SJCRH30 (cell line): ENCODE measurements at places on chromosomes 7 and 10.
A peak's percentile ranks its signal among the peaks of the same experiment; 100 is the strongest.

- no peak overlapping the region for H3K4me3 ChIP-seq
- H3K36me3 ChIP-seq: no peaks in the 10 kb centered on the region
- peaks cover 16% of the 10 kb centered on the region for H3K27me3 ChIP-seq
- H3K27ac ChIP-seq: no peak overlapping the region
- DNase-seq: no peak
- no peaks in the 10 kb centered on the region for H3K4me1 ChIP-seq
These were observed 44.2 kb downstream of the ADCYAP1R1 start for GRCh38 chr7:31096198-31096876.

DNA sequence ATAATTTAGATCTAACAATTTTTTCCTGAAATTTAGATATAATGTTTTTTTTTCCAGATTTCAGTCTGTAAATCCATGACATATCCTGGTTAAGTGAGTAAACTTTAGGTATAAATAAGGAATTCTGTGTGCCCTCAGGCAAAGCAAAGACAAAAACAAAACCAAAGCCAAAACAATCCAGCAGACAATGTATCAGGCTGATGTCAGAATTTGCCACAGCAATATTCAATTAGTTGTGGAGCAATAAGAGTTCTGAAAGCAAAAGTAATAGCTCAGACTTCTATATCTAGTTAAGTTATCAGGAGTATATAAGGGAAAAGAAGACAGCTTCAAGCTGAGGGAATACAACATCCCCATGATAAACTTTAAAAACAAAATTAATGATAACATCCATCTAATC lies 82.0 kb downstream of the MKX start:
- H3K4me3 ChIP-seq: no peak overlapping the region
- no peak for DNase-seq
- no peaks in the 10 kb centered on the region for H3K36me3 ChIP-seq
- H3K27ac ChIP-seq: no peak overlapping the region
- H3K27me3 ChIP-seq: no peaks in the 10 kb centered on the region

- H3K27me3 ChIP-seq: no peaks in the 10 kb centered on the region
- DNase-seq: no peak
- no peaks in the 10 kb centered on the region for H3K36me3 ChIP-seq
These were observed 185.1 kb upstream of the KLF6 start for GRCh38 chr10:3969876-3970666.

DNA sequence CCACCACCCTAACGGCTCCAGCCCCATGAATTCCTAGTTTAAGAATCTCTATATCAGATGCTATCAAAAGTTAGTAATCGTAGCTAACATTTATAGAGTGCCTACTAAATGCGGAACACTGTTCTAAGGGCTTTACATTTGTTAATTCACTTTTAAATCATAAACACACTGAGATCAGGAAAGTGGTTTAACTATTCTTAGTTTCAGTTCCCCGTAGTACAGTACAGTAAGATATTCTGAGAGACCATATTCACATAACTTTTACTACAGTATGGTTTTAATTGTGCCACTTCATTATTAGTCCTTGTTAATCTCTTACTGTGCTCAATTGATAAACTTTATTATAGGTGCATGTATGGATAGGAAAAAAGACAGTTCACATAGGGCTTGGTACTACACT lies 22.5 kb downstream of the SYPL1 start:
- no peak overlapping the region for H3K27ac ChIP-seq
- DNase-seq: no peak
- no peak overlapping the region for H3K4me3 ChIP-seq
- H3K4me1 ChIP-seq: no peaks in the 10 kb centered on the region

- no peak overlapping the region for H3K27ac ChIP-seq
- no peaks in the 10 kb centered on the region for H3K27me3 ChIP-seq
- H3K36me3 ChIP-seq: no peaks in the 10 kb centered on the region
- DNase-seq: no peak
- peaks cover 9% of the 10 kb centered on the region for H3K4me1 ChIP-seq
These were observed 35.0 kb upstream of the MET start for GRCh38 chr7:116636997-116637396.

DNA sequence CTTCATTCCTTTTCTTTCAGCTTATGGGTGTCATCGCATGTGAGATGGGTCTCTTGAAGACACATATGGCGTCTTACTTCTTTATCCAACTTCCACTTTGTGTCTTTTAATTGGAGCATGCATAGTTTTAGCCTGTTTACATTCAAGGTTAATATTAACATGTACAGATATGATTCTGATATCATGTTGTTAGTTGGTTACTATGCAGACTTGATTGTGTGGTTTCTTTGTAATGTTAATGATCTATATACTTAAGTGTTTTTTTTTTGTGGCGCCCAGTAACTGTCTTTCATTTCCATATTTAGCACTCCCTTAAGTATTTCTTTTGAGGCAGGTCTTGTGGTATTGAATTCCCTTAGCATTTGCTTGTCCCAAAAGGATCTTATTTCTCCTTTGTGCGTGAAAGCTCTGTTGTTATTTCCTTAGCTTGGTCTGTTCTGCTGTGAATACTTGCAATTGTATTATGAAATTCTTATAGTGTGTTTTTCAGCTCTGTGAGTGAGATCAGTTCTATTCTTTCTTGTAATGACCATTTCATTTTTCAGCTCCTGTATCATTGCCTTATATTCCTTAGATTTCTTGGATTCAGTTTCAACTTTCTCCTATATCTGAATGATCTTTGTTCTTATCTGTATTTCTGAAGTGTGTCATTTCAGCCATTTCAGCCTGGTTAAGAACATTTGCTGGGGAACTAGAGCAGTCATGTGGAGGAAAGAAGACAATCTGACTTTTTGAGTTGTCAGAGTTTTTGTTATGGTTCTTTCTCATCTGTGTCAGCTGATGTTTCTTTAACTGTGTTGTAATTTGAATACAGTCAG lies 88.4 kb downstream of the ABCA13 start:
- no peaks in the 10 kb centered on the region for H3K4me1 ChIP-seq
- no peaks in the 10 kb centered on the region for H3K27me3 ChIP-seq
- no peak for DNase-seq
- no peak overlapping the region for H3K27ac ChIP-seq

DNA sequence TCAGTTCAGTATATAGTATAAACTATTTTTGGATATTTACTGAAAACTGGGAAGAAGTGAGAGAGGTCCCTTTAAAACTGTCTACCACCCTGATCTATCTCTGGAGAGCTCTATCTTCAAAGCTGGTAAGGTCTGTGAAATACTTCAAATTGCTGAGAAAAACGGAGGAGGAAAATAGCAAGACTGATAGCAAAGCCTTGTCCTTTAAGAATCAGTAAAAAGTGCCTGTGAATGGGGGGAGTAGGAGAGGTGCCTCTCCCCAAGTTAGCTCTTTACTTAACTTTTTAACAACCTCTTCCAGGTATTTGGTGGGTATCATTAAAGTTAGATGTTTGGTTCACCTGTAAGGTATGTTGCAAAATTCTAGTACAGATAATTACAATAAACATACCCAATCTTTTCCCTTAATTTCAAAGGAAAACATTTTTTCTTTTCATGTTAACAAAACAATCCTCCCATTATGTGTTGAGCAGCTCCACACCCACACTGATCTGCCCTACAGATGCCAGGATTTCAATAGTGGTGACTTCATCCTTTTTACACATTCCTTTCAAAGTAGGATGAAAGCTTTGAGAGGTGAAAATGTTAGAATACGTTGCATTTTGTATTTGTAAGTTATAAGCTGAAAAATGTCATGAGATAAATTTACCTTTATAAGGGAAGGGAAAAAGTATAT lies 149.2 kb downstream of the CRPPA start:
- no peaks in the 10 kb centered on the region for H3K36me3 ChIP-seq
- H3K4me1 ChIP-seq: peaks cover 12% of the 10 kb centered on the region
- no peaks in the 10 kb centered on the region for H3K27me3 ChIP-seq
- DNase-seq: no peak
- no peak overlapping the region for H3K27ac ChIP-seq

DNA sequence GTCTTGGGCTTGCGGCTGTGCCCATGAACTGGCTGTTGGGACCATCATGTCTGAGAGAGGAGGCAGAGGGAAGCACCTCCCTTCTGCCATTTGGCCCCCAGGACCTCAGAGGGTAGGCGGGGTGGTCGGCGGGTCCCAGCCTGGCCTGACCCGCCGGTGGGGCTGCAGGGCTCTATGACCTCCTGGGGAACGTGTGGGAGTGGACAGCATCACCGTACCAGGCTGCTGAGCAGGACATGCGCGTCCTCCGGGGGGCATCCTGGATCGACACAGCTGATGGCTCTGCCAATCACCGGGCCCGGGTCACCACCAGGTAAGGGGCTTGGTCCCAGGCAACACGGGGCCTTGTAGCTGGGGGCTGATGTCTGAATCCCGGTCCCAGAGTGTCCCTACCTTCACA lies 14.1 kb downstream of the SUMF2 start:
- no peaks in the 10 kb centered on the region for H3K36me3 ChIP-seq
- no peaks in the 10 kb centered on the region for H3K4me1 ChIP-seq
- no peak for DNase-seq
- H3K4me3 ChIP-seq: no peak overlapping the region
- H3K27me3 ChIP-seq: no peaks in the 10 kb centered on the region

DNA sequence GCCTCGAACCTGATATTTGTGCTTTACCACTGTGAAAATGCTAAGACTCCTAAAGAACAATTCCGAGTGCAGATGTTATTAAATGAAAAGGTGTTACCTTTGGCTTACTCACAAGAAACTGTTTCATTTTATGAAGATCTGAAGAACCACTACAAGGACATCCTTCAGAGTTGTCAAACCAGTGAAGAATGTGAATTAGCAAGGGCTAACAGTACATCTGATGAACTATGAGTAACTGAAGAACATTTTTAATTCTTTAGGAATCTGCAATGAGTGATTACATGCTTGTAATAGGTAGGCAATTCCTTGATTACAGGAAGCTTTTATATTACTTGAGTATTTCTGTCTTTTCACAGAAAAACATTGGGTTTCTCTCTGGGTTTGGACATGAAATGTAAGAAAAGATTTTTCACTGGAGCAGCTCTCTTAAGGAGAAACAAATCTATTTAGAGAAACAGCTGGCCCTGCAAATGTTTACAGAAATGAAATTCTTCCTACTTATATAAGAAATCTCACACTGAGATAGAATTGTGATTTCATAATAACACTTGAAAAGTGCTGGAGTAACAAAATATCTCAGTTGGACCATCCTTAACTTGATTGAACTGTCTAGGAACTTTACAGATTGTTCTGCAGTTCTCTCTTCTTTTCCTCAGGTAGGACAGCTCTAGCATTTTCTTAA lies 47.7 kb downstream of the MINPP1 start:
- no peaks in the 10 kb centered on the region for H3K4me1 ChIP-seq
- DNase-seq: no peak
- H3K27me3 ChIP-seq: no peaks in the 10 kb centered on the region
- no peaks in the 10 kb centered on the region for H3K36me3 ChIP-seq
- H3K27ac ChIP-seq: no peak overlapping the region
- H3K4me3 ChIP-seq: no peak overlapping the region

DNA sequence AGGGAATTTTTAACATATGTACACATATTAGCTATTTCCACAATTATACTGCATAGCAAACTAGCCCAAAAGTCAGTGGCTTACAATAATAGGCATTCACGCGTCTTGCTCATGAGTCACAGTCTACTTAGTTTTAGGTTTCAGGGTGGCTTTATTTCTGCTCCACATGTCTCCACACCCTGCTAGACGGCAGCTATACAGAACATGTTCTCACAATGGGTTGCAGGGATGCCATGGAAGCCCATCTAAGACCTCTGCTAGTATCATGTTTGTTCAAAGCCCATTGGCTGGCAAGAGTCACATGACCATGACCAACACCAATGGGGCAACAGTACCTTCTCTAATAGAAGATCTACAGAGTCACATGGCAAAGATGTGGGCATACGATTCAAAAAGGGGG lies 96.3 kb upstream of the NEBL start:
- no peaks in the 10 kb centered on the region for H3K27me3 ChIP-seq
- H3K27ac ChIP-seq: peak overlapping the region; percentile 55
- no peaks in the 10 kb centered on the region for H3K36me3 ChIP-seq
- no peak overlapping the region for H3K4me3 ChIP-seq
- peak; percentile 74 for DNase-seq
- peaks cover 13% of the 10 kb centered on the region for H3K4me1 ChIP-seq

- peaks cover 75% of the 10 kb centered on the region for H3K36me3 ChIP-seq
- no peaks in the 10 kb centered on the region for H3K27me3 ChIP-seq
- no peak overlapping the region for H3K4me3 ChIP-seq
- H3K4me1 ChIP-seq: no peaks in the 10 kb centered on the region
- no peak overlapping the region for H3K27ac ChIP-seq
- DNase-seq: no peak
These were observed 24.3 kb downstream of the HSPB1 start for GRCh38 chr7:76326646-76327233.

GRCh38 chr10:96470116-96470743 lies 43.5 kb downstream of the TLL2 start:
- peaks cover 24% of the 10 kb centered on the region for H3K4me1 ChIP-seq
- H3K27me3 ChIP-seq: no peaks in the 10 kb centered on the region
- H3K27ac ChIP-seq: no peak overlapping the region
- no peaks in the 10 kb centered on the region for H3K36me3 ChIP-seq
- DNase-seq: peak; percentile 76

DNA sequence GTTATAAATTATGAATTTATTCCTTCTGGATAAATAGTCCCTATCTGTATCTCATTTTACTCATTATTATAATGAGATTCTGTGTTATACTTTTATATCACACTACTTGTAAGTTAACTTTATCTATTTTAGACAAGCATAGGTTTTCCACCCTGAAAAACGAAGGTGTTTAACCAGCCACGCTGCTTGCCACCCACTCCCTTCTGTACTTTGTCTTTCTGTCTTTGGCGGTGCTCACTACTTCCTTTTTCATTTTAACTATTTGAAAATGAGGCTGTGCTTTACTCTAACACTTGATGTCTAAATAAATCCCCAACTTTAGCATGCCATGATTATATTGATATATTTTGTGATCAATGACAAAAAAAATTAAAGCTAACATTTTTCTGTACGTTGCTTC lies 952.9 kb downstream of the DNAJB9 start:
- H3K4me3 ChIP-seq: no peak overlapping the region
- no peaks in the 10 kb centered on the region for H3K4me1 ChIP-seq
- no peak overlapping the region for H3K27ac ChIP-seq
- no peaks in the 10 kb centered on the region for H3K36me3 ChIP-seq

GRCh38 chr10:102066399-102067088 lies 1.4 kb downstream of the HPS6 start:
- H3K27me3 ChIP-seq: peaks cover 3% of the 10 kb centered on the region; the same call in 1 of the 2 replicates
- no peak overlapping the region for H3K4me3 ChIP-seq
- no peaks in the 10 kb centered on the region for H3K36me3 ChIP-seq
- no peak overlapping the region for H3K27ac ChIP-seq

DNA sequence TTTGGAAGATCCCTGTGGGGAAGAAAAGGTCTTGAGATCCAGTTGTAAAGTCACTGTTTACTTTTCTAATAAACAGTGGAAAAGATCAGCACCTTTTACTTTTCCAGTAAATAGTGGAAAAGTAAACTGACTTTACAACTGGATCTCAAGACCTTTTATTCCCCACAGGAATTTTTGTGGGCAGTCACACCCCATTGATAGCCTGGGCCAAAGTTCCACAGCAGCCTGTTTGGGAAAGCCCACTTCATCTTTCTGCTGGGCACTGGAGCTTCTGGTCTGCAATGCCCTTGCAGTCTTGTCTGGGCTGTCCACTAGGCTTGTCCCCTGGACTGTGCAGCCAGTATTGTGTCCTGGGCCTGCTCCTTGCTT lies 50.2 kb downstream of the ADCY1 start:
- no peak for DNase-seq
- no peak overlapping the region for H3K27ac ChIP-seq
- no peaks in the 10 kb centered on the region for H3K4me1 ChIP-seq
- H3K36me3 ChIP-seq: no peaks in the 10 kb centered on the region
- H3K27me3 ChIP-seq: peaks cover 11% of the 10 kb centered on the region; the same call in 1 of the 2 replicates

GRCh38 chr7:50699143-50699542 lies 83.6 kb downstream of the GRB10 start:
- H3K27me3 ChIP-seq: peaks cover 13% of the 10 kb centered on the region; the same call in 1 of the 2 replicates
- H3K4me3 ChIP-seq: no peak overlapping the region
- DNase-seq: no peak
- H3K4me1 ChIP-seq: no peaks in the 10 kb centered on the region
- H3K36me3 ChIP-seq: no peaks in the 10 kb centered on the region
